Hair follicle dermal papilla cell (primary cell): ENCODE measurements at places on chromosomes 13 and 19. TPM values are rescaled to one million over a fixed set of nuclear protein-coding genes. Genes with fewer than 3 reads are reported as not detected.

Gene ZNF418
- 3.9 and 6.3 TPM in 2 replicates for total RNA-seq

Gene PCP2
- total RNA-seq: not detected in 2 replicates

Gene TNNI3
- total RNA-seq: not detected in 2 replicates

Gene SMAD9
- 2.8 and 3.1 TPM in 2 replicates for total RNA-seq

Gene SKA3
- total RNA-seq: 15.3 and 18.2 TPM in 2 replicates

Gene SCAMP4
- 64.8 and 74.0 TPM in 2 replicates for total RNA-seq

Gene PTGIR
- 6.7 and 11.8 TPM in 2 replicates for total RNA-seq

Gene ZNF296
- total RNA-seq: 0.32 and 0.36 TPM in 2 replicates

Gene GRK1
- not detected in 2 replicates for total RNA-seq

Gene OR2Z1
- total RNA-seq: not detected in 2 replicates

Gene VMAC
- 10.8 and 11.5 TPM in 2 replicates for total RNA-seq

Gene TPTE2
- total RNA-seq: not detected in 2 replicates

Gene IL27RA
- total RNA-seq: 0.49 and 2.1 TPM in 2 replicates

Gene CACNG8
- total RNA-seq: not detected in 2 replicates

Gene FAAP24
- total RNA-seq: 2.4 and 2.9 TPM in 2 replicates

Gene ZNF442
- 1.5 and 2.4 TPM in 2 replicates for total RNA-seq

Gene MBD3L3
- not detected in 2 replicates for total RNA-seq

Gene SUPT20H
- 46.6 and 60.4 TPM in 2 replicates for total RNA-seq

Gene PLIN4
- total RNA-seq: under 0.01 and 0.16 TPM in 2 replicates

Gene EXOC3L2
- total RNA-seq: not detected in 2 replicates

Gene RETN
- total RNA-seq: not detected in 2 replicates

Gene KLK12
- not detected in 2 replicates for total RNA-seq

Gene ZNF585A
- total RNA-seq: 3.9 and 6.7 TPM in 2 replicates

Gene KLK2
- not detected in 2 replicates for total RNA-seq

Gene KLK7
- 0.32 and 0.49 TPM in 2 replicates for total RNA-seq

Gene ZNF417
- 17.0 and 21.9 TPM in 2 replicates for total RNA-seq

Gene PDE4C
- 0.12 and 0.16 TPM in 2 replicates for total RNA-seq

Gene NAPSA
- not detected in 2 replicates for total RNA-seq

Gene ARRDC5
- total RNA-seq: 0.49 TPM in 1 of 2 replicates, not detected in the other

Gene POSTN
- total RNA-seq: 26.4 and 116 TPM in 2 replicates

Gene RXFP2
- not detected in 2 replicates for total RNA-seq

Gene PDE4A
- 7.4 and 8.6 TPM in 2 replicates for total RNA-seq

Gene ZNF8
- total RNA-seq: 11.3 and 12.8 TPM in 2 replicates

Gene KLK1
- total RNA-seq: not detected in 2 replicates

Gene AKAP8L
- total RNA-seq: 64.2 and 75.5 TPM in 2 replicates

Gene SIGLEC7
- total RNA-seq: not detected in 2 replicates

Gene WDR87
- total RNA-seq: under 0.01 TPM in 1 of 2 replicates, not detected in the other

Gene GNG7
- 0.36 and 0.65 TPM in 2 replicates for total RNA-seq

Gene FAM124A
- 0.97 and 1.2 TPM in 2 replicates for total RNA-seq

Gene SELENOV
- not detected in 2 replicates for total RNA-seq

Gene DIAPH3
- total RNA-seq: 8.4 and 9.4 TPM in 2 replicates

Gene ZNF324
- total RNA-seq: 23.9 and 24.3 TPM in 2 replicates

Gene KCNRG
- total RNA-seq: 3.0 and 3.9 TPM in 2 replicates

Gene SPTBN4
- total RNA-seq: 2.1 and 2.3 TPM in 2 replicates

Gene CFAP97D2
- not detected in 2 replicates for total RNA-seq

Gene ARHGEF7
- 35.7 and 40.4 TPM in 2 replicates for total RNA-seq

Gene GNA15
- total RNA-seq: 0.16 TPM in 1 of 2 replicates, not detected in the other

Gene CCDC194
- 0.49 TPM in 1 of 2 replicates, not detected in the other for total RNA-seq

Gene LAIR2
- not detected in 2 replicates for total RNA-seq
